CD8-positive, alpha-beta memory T cell (primary cell): ENCODE measurements at places on chromosomes 7 and 10. TPM values are rescaled to one million over a fixed set of nuclear protein-coding genes. Genes with fewer than 3 reads are reported as not detected.

Gene RHOBTB1
- 0.07 TPM for total RNA-seq

Gene BAIAP2L1
- total RNA-seq: 0.58 TPM

- DNase-seq: no peak
These were observed 63.1 kb downstream of the IKZF1 start for GRCh38 chr7:50367570-50367969.

DNA sequence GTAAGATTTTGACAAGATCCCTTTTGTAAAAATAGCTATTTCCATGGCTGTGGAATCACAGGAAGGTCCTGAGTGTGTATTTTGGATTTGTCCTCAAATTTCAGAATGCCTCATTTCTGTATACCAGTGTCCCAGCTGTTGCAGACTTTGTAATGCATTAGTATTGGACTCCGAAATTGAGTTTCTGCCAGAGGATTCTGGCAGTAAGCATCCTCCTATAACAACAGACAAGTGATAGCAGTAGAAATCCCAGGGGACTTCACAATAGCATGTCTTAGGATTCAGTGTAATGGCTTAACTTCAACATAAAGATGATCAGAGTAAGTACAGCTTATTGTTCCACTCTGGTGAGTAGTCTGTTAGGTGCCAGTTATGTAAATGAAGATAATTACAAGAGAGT, 104.6 kb downstream of the FOXP2 start:
- no peak for DNase-seq

GRCh38 chr10:59019603-59020002, 156.8 kb upstream of the PHYHIPL start:
- DNase-seq: no peak

DNA sequence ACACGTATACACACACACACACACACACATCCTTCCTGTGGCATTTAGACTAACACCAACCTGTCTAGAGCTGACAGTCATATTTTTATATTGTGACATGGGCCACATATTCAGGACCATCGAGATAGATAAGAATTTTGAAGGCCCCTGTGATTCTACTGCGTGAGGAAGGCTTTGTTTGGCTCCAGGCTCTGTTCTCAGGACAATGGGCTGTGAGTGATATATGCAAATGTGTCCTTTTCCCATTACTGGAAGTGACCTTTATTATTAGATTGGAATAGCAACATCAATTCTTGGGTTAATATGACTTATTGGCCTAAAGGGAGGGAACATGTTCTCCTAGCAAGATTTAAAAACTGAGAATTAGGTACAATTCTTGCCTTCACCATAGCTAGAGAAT, 156.1 kb downstream of the SPAG6 start:
- DNase-seq: no peak

DNA sequence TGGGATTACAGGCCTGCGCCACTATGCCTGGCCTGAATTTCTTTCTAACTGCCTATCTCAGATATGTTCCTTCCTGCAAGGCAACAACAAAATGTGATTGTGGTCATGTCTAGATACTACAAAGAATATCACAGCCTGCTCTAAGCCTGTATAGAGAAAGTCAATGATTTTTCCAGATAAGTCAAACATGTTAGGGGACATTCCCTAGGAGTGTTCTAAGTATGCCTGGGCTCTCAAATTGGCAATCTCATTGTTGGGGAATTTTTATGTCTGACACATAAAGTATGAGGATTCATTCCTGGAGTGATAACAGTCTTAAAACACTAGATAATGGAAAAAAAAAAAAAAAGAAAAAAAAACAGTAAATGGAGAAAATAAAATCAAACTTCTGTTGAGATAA, 406.1 kb downstream of the GATA3 start:
- DNase-seq: no peak

GRCh38 chr7:159139639-159140038, 5.0 kb downstream of the VIPR2 start:
- DNase-seq: no peak

DNA sequence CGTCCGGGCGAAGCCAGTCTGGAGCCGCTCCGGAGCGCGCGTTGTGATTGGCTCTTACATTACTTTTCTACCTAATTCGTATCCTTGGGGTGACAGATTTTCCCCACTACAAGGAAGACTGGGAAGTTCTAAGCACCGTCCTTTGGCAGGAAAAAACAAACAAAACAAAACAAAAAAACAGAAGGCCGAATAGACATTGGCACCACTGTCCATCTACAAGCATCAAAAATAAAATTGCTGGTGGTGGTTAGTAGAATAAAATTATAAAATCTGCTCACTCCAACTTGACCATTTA, 651 bp upstream of the SKAP2 start:
- DNase-seq: no peak

DNA sequence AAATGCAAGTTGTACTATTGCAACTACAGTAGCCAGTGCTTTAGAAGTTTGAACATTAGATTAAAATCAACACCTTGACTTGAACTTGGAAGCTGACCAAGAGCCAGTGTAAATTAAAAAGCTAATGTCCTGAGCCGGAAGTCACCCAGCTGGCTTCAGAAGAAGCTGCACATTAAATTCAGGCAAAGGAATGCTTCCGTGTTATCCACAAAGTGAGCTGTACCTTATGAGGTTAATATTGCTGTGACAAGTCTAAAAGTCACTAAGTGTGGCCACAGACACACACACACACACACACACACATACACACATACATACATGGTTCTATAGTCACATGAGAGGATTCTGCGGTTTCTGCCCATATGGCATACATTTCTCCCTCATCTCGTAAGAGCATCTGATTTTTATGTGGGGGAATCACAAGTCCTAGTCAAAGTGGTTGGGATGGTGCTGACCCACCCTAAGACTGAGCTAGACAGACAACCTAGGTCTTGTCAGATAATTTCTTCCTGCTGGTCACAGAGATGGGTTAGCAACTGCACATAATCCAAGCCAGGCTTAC, 612.9 kb downstream of the SORCS1 start:
- DNase-seq: no peak

DNA sequence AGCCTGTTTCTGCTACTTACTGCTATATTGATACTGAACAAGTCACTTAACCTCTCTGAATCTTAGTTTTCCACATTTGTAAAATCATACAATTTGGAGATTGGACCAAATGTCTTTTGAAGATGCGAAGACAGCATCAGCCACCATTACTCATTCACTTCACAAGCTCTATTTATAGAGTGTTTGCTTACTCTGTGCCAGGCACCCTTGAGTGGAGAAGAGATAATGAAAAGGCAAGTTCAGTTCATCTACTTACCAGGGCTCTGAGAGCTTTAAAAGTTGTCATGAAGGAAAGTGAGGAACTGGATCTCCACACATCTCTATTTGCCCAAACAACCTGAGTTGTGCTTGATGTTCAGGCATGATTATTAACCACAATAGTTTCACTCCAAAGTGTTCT, 277.5 kb downstream of the CSTF2T start:
- DNase-seq: no peak
